T follicular helper cell (primary cell): ENCODE measurements at places on chromosomes 16 and 17.

- no peak for DNase-seq
Observed at GRCh38 chr16:55642611-55643010, 13.2 kb upstream of the SLC6A2 start.

DNA sequence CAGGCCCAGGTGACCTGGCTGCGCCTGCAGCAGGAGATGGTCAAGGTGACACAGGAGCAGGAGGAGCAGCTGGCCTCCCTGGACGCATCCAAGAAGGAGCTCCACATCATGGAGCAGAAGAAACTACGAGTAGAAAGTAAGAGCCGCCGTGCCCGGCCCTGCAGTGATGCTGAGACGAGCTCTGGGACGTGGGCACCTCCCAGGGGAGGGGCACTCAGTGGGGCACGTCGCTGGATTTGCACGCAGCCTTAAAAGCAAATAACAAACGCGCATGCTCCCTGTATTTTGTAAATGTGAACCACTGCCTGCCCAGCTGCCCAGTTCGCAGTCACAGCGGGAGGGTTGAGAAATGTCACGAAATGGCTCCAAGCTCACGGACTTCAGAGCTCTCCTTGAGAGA lies 15.3 kb upstream of the GAA start:
- DNase-seq: no peak

DNA sequence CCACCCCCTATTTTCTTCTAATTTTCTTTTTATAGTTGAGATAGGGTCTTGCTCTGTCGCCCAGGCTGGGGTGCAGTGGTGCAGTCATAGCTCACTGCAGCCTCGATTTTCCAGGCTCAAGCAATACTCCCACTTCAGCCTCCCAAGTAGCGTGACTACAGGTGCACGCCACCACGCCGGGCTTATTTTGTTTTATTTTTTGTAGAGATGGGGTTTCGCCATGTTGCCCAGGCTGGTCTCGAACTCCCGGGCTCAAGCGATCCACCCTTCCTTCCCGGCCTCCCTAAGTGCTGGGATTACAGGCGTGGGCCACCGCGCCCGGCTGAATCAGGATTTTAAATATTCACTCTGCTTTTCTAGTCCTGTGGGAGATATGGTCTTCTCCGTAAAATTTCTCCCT lies 941 bp upstream of the GDPD1 start:
- DNase-seq: no peak

- peak; percentile 57 for DNase-seq
Observed at GRCh38 chr16:89711601-89712273, 9.0 kb downstream of the VPS9D1 start.

GRCh38 chr17:42679492-42680330 lies 1.9 kb downstream of the CCR10 start:
- DNase-seq: peak; percentile 57

GRCh38 chr17:67637901-67638641 lies 79.7 kb upstream of the NOL11 start:
- DNase-seq: no peak

GRCh38 chr17:38339891-38340290 lies 3.9 kb downstream of the GPR179 start:
- no peak for DNase-seq

DNA sequence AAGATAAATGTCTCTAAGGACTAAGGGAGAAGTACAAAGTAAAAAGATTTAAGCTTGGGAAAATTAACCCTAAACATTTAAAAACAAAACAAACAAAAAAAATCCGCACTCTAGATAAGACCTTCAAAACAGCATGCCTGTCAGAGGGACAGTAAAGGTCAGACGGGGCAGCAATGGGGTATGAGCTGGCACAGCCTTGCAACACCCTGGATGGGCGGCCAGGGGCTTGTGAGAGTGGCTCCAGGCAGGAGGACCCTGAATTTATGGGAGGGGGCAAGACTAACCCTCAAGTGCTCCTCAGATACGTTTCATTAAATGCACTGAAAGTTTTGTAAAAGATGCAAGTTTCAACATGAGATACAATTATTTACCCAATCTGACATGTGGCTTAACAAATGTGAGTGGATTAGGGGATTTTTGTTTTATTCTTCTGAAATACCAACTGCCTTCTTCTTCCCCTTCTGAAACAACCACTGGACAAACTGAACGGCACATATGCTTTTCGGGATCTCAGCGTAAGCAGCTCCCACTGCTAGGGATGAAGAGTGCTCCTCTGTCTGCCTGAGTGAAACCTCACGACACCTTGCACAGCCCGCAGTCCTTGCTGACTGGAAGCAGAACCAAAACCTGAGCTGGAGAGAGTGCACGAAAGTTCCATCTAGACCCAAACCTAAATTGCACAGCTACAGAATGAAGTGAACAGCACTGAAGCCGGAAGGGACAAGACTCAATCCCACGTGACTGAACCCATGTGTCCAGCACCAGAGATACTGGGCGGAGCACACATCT lies 128.4 kb downstream of the ANKRD11 start:
- DNase-seq: no peak

DNA sequence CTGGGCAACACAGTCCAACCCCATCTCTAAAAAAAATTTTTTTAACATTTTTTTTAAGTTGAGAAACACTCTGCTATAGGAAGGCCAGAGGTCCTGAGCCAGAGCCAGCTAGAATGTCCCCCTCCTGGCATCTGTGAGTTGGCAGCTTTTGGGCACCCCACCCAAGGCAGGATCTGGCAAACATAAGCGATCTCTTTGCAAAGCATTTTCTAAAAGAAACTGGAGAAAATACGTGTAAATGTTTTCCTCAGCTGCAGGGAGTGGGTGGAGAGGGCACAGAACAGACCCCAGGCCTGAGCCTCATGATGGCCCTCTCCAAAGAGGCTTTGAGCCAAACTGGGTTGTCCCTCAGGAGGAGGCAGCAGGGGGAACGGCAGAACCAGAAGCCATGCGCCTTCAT lies 11.7 kb downstream of the CAVIN1 start:
- no peak for DNase-seq

GRCh38 chr16:12403746-12404658 lies 399.7 kb downstream of the CPPED1 start:
- DNase-seq: no peak

DNA sequence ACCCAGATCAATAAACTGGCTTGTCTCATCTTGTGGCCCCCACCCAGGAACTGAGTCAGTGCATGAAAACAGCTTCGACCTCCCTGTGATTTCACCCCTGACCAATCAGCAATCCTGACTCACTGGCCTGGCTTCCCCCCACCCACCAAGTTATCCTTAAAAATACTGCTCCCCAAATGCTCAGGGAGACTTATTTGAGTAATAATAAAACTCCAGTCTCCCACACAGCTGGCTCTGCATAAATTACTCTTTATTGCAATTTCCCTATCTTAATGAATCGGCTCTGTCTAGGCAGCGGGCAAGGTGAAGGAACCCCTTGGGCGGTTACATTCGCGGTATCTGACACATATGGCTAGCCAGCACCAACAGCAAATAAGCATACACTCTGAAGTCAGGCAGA lies 9.8 kb upstream of the RABEP1 start:
- no peak for DNase-seq

GRCh38 chr16:30040221-30040620 lies 9.2 kb upstream of the TLCD3B start:
- DNase-seq: no peak

GRCh38 chr17:82690786-82691489 lies 7.6 kb downstream of the RAB40B start:
- DNase-seq: no peak

DNA sequence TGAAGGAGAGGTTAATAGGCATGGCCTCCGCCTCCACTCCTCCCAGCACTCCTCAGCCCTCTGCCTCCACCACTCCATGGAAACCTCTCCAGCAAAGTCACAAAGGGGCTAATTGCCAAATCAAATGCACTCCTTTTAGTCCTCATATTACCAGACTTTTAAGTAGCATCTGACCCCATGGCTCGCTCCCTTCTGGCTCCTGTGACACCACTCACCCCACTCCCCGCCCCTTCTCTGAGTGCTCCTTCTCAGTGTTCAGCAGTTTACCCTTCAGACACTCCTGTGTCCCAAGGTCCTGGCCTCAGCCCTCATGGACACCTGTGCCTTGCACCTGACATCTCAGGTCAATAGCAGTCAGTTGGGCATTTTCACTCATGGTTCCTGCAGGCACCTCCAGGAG lies 243.5 kb upstream of the CCL2 start:
- DNase-seq: no peak

DNA sequence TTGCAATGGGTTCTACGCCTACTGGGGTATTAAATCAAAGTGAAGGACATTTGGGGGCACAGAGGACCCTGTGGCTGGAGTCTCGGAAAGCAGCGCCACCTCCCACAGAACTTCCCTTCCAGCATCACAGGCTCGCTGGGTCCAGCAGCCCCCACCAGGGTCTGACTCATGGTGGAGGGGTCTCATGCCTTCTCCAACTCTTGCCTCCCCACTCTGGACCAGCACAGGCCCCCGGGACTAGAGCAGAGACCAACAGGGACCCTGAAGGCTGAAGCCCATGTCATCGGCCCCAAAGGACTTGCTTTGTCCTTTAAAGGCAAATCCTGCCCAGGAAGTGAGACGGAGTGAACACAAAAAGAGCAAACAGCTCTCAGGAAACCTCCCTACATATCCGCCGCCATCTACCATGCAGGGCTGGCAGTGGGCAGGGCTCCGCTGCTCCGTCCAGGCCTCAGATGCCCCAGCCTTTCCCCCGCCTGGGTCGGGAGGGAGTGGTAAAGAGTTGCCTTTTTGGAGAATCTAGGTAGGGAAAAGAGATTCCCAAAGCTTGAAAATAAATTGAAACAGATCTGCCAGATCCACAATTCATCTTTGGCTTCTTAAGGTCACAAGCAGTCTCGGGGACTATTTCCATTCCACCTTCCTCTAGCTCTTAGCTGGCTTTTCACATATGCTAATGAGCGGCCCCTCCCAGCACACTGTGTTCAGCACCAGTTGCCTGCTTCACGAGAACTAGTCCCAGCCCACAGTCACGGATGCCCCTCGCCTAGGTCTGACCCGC lies 2.1 kb upstream of the GPRC5C start:
- DNase-seq: no peak

- no peak for DNase-seq
Observed at GRCh38 chr17:61444831-61445230, 7.4 kb upstream of the TBX4 start.

- DNase-seq: no peak
Observed at GRCh38 chr17:13047011-13047606, 29.3 kb upstream of the ELAC2 start.

GRCh38 chr17:6524520-6524919 lies 31.8 kb downstream of the PITPNM3 start:
- no peak for DNase-seq

GRCh38 chr17:13365331-13365730 lies 236.4 kb downstream of the HS3ST3A1 start:
- DNase-seq: no peak

- DNase-seq: no peak
Observed at GRCh38 chr16:17106243-17106791, 364.4 kb downstream of the XYLT1 start.

DNA sequence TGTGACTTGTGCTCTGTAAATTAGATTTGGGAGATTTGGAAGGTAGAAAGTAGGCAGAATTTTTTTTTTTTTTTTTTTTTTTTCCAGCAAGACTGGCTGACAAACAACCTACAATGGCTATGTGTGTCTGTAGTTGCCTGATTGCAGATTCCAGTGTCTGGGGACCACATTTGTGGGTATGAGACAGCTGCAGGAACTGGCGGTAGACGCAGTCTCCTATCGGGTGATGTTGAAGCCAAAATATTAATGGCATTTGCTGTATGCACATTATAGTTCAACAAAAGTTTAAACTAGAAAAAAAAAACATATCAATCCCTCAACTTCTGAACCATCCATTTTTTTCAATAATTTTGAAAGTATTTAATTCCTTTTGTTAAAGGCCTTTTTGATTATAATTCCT lies 665.2 kb downstream of the TOX3 start:
- no peak for DNase-seq

DNA sequence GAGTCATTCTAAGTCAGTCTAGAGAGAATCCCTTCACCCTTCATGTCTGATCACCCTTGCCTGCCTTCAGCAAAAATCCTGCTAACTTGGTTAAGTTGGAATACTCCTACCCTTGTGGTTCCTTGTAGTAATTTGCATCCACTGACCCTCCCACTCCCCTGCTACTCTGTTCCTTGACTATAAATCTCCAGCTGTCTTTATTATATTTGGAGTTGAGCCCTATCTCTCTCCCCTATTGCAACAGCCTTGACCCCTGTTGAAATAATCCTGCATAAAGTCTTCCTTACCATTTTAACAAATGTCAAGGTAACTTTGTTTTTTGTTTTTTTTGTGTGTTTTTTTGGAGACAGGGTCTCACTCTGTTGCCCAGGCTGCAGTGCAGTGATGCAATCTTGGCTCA lies 590.1 kb downstream of the WWOX start:
- DNase-seq: no peak

- DNase-seq: no peak
Observed at GRCh38 chr17:49214676-49215360, 4.3 kb downstream of the ABI3 start.

DNA sequence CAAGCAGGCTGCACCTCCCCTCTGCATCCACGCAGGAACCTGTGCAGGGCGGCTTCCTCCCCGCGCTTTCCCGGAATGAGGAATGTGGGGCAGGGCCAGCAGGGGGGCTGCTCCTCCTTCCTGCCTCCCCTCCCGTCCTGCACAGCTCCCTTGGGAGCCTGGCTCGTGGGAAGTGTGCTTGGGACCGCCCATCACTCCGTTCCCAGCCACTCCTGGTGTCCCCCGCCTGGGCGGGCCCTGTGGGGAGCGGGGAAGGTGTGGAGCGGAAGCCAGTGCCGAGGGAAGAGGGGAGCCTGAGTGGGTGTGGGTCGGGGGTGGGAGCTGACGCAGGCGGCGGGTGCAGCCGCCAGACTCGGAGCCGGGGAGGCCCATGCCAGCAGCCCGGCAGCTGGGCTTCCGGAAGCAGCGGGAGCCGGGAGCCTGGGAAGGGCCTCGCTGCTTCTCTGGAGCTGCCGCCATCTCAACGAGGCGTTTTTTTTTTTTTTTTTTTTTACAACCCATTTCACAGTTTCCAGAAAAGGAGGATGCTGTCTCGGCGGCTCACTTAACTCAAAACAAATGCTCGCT lies 24.1 kb downstream of the BAHCC1 start:
- DNase-seq: no peak

- DNase-seq: no peak
Observed at GRCh38 chr16:67212766-67213165, 13.8 kb downstream of the ELMO3 start.

DNA sequence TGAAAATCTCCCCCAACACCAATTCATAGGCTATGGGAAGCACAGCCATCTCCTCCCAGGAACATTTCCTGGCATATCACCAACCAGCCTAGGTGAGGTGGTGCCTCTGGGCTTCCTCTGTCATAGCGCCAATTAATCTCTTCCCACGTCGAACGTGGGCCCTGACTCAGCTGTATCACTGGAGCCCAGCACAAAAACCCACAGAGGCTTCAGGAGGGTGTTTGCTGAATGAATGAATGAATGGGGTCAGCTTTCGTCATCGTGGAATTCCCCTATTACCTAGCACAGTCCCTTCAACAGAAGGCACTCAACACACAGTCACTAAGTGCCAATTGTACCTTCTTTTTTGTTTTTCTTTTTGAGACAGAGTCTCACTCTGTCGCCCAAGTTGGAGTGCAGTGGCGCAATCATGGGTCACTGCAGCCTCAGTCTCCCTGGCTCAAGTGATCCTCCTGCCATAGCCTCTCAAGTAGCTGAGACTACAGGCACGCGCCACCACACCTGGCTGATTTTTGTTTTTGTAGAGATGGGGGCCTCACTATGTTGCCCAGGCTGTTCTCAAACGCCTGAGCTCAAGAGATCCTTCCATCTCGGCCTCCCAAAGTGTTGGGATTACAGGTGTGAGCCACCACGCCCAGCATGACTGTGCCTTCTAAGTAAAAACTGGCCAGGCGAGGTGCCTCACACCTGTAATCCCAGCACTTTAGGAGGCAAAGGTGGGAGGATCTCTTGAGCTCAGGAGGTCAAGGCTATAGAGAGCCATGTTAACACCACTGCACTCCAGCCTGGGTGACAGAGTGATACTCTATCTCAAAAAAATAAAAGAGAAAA lies 4.1 kb downstream of the ZNF688 start:
- peak; percentile 53 for DNase-seq
